GM12878 (cell line): ENCODE measurements at places on chromosomes 1 and 21. TPM values are rescaled to one million over a fixed set of nuclear protein-coding genes. Genes with fewer than 3 reads are reported as not detected.

The EPHB2 gene
- polyA plus RNA-seq, result 0.55 and 0.91 TPM in 2 replicates

The SH3BGR gene
- 2.9 and 3.5 TPM in 2 replicates for polyA plus RNA-seq

The CYYR1 gene
- not detected in 2 replicates for polyA plus RNA-seq

The S100A3 gene
- polyA plus RNA-seq, result not detected in 2 replicates

The EIF4G3 gene
- 7.6 and 10.0 TPM in 2 replicates for polyA plus RNA-seq

The CADM3 gene
- 0.06 TPM in 1 of 2 replicates, not detected in the other for polyA plus RNA-seq

The COL9A2 gene
- 24.0 and 31.8 TPM in 2 replicates for polyA plus RNA-seq

The FAM72D gene
- 17.6 and 18.4 TPM in 2 replicates for polyA plus RNA-seq

The TAS1R1 gene
- not detected in 2 replicates for polyA plus RNA-seq

The ASTN1 gene
- not detected in 2 replicates for polyA plus RNA-seq

The GBP4 gene
- polyA plus RNA-seq, result 2.7 and 3.0 TPM in 2 replicates

The SPRR5 gene
- polyA plus RNA-seq, result not detected in 2 replicates

The UTS2 gene
- not detected in 2 replicates for polyA plus RNA-seq

The EFCAB7 gene
- polyA plus RNA-seq, result 7.2 and 7.5 TPM in 2 replicates

The KCNE2 gene
- polyA plus RNA-seq, result not detected in 2 replicates

The ATP6V1G3 gene
- polyA plus RNA-seq, result not detected in 2 replicates

The PPIAL4G gene
- not detected in 2 replicates for polyA plus RNA-seq

The KLF17 gene
- polyA plus RNA-seq, result not detected in 2 replicates

The FAM110D gene
- polyA plus RNA-seq, result not detected in 2 replicates

The RNU1-4 gene
- 3.6 and 4.3 TPM in 2 replicates for polyA plus RNA-seq

The THEM5 gene
- polyA plus RNA-seq, result not detected in 2 replicates

The SPRR2E gene
- not detected in 2 replicates for polyA plus RNA-seq

The SLFNL1 gene
- polyA plus RNA-seq, result 0.57 and 0.98 TPM in 2 replicates

The DIO1 gene
- polyA plus RNA-seq, result not detected in 2 replicates

The ADGRB2 gene
- polyA plus RNA-seq, result 0.11 TPM in 1 of 2 replicates, not detected in the other

The LCE3E gene
- not detected in 2 replicates for polyA plus RNA-seq

The S100A2 gene
- 0.42 and 0.60 TPM in 2 replicates for polyA plus RNA-seq

The DIRAS3 gene
- polyA plus RNA-seq, result not detected in 2 replicates

The TMEM61 gene
- not detected in 2 replicates for polyA plus RNA-seq

The PROX1 gene
- not detected in 2 replicates for polyA plus RNA-seq

The ALX3 gene
- not detected in 2 replicates for polyA plus RNA-seq

The SLC2A5 gene
- polyA plus RNA-seq, result 18.7 and 19.9 TPM in 2 replicates

The FCRL1 gene
- 0.19 TPM in 1 of 2 replicates, not detected in the other for polyA plus RNA-seq

The C1QTNF12 gene
- polyA plus RNA-seq, result 0.20 and 0.25 TPM in 2 replicates

The FALEC gene
- polyA plus RNA-seq, result 0.42 and 0.71 TPM in 2 replicates

The LCE1D gene
- polyA plus RNA-seq, result not detected in 2 replicates

The FMO2 gene
- not detected in 2 replicates for polyA plus RNA-seq

The SPRR3 gene
- not detected in 2 replicates for polyA plus RNA-seq

The IPO9 gene
- polyA plus RNA-seq, result 74.7 and 77.3 TPM in 2 replicates

The FH gene
- polyA plus RNA-seq, result 124 and 127 TPM in 2 replicates

The CDC7 gene
- polyA plus RNA-seq, result 34.8 and 37.8 TPM in 2 replicates

The VANGL1 gene
- polyA plus RNA-seq, result 11.5 and 12.5 TPM in 2 replicates

The ZFP69B gene
- polyA plus RNA-seq, result 3.0 and 3.1 TPM in 2 replicates
